ENCODE measurements at places on chromosomes 4 and X.

DNA sequence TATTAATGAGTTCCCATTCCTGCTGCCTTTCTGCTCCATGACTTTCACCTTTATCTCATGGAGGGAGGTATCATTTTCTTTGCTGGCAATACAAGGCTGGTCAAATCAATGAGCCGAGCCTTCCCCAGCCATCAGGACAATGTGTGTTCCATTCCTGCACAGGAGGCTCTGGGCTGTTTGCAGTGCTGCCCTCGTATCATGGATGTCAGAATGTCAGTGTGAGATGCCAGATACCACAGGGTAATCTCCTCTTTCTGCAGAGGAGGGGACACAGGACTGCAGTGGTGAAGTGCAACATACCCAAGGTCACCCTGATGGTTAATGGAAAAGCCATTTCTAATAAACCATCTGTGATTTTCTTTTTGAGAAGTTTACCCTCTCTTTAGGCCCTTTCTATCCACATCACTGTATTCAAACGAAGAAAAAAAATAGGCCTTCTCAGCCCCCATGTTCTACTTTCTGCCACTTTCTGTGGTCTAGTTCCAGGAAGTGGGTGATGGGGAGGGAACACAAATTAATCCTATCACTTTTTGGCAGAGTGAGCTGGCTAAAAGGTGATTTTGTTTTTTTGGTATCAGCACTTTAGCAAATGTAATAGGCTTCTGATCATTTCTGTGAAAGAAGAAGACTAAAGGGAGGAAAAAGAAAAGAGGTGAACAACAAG lies 490.2 kb upstream of the BOD1L1 start:
- no peak for DNase-seq

- DNase-seq, result no peak
Measured at GRCh38 chr4:82553020-82553419, 8.8 kb downstream of the TMEM150C start.

DNA sequence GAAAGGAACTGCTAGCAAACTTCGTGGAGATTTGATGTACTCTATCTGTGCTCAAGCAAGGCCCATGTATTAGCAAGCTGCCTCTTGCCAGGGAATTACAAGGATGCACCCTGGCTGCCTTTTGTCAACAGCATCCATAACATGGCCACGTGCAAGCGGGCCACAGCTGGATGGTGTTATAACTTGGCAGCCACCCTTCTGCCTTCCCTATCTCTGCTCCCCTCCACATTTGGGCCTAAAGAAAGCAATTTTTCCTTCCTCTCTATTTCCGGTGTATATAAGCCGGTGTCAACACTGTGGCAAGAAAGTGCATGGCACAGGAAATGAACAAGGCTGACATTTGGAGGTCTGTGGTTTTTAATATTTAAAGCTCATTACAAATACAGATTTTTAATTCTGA lies 94.8 kb downstream of the CLNK start:
- DNase-seq, result no peak

GRCh38 chr4:110533940-110534339 lies 58.0 kb downstream of the ENPEP start:
- no peak for DNase-seq

GRCh38 chr4:141480950-141481349 lies 155.4 kb upstream of the IL15 start:
- DNase-seq, result no peak

DNA sequence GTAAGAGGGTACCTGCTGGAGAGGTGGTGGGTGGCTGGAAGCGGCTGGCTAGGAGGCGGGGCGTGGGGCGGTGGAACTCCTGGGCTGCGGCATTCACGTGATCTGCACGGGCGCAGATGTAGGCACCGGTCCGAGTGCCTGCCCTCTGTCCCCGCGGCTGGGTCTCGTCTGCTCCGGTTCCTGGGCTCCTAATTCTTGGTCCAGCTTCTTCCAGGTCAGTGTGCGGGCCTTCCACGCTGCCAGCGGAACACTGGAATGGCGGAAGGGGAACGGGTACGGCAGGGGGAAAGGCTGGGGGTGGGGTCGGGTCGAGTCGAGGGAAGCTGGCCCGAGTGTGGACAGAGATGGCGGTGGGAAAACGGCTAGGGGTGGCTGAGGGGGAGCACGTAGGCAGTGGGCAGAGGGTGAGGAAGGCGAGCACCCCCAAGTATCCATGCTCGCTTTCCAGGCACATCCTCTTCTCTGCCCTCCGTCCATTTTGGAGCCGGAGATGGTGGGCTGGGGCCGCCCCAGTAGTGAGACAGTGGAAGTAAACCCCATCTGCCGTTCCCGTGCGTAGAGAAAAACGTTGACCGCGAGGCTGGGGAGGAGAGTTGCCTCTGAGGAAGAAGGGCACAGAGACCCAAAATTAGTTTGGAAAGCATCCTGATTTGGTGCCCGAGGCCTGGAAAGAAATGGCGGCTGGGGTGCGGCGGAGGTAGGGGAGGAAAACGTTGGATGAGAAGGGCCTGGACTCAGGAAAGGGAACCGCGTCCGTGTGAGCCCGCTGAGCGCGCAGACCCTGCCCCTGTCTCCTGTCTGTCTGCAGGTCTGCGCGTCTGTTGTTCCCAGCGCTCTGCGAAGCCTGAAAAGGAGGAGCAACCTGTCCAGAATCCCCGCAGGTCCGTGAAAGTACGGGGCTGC lies at the start of gene TCEAL4:
TCEAL4 (plus strand) TSS at position 105 of the 903 bp plus-strand sequence. CDS start 1,161 bp downstream, outside the sequence.
- DNase-seq, result peak; percentile 12

DNA sequence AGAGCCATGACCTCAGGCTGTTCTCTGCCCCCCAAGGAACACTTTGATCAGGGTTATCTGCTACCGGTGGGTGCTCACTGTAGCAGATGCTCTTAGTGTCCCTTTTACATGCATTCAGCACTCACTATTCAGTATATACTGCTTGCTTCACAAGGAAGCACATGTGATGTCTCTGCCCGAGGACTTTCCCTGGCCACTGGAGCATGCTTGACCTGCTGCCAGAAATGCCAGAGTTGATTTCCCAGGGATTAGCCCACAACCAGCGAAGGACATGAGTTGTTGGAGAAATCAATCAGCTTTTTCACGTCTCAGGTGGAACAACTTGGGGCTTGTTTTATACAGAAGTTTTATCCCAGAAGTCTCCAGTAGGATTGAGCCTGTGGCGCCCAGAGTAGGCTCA lies 51.2 kb upstream of the RPS6KA3 start:
- no peak for DNase-seq

- DNase-seq, result no peak
Measured at GRCh38 chr4:137226900-137227299, 305.4 kb downstream of the PCDH18 start.

DNA sequence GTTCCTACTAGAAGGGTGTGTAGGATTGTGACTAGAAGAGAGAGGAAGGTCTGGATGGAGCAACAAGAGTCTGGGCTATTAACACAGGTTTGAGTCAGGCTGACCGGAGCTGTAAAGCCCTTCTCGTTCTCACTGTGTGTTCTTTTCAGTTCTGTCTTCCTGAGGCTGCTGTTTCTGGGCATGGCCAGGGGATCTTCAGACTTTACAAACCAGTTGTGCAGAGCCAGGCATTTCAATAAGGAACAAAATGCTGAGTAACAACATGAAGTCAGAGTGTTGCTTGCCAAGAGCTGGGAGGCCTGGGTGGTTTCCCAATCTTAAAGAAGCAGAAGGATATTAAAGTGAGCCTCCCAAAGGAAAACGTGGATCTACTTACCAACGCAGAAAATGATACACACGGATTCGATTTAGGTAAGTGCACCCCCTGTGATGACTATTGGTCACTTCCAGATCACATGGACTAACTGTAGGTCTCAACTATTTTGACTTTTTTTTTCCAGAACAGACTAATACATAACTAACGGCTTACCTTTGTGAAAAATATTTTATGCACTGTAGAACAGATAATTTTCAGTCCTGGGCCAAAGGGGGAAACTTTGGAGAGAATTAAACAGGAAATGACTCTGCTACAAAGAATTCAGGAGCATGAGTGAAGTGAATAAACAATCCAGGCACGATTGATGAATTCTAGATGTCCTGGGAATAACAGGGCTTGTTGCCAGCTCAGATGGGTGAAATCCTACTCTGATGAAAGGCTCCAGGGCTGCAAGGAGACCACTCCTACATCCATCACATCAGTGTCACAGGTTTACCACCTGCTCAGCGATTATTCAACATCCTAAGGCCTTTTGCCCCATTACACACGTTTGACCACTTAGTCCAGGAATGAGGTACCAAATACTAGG lies 94.5 kb downstream of the ANXA3 start:
- no peak for DNase-seq

DNA sequence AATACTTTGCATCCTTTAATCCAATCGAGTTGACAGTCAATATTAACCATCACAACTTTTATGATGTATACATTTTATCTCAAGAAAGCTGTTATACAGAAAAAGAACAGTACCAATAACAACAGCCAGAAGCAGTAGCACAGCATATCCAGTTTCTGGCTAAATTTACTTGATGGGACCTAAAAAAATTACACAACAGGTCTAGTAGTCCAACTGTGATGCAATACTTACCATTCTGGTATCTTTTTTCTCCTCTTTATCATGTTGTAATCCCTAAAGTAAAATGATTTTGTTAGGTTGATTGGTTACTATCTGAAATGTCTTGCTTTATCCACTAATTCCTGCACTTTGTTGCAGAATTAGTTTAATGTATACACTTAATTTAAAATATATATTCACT lies 1150.6 kb downstream of the FAT4 start:
- no peak for DNase-seq

DNA sequence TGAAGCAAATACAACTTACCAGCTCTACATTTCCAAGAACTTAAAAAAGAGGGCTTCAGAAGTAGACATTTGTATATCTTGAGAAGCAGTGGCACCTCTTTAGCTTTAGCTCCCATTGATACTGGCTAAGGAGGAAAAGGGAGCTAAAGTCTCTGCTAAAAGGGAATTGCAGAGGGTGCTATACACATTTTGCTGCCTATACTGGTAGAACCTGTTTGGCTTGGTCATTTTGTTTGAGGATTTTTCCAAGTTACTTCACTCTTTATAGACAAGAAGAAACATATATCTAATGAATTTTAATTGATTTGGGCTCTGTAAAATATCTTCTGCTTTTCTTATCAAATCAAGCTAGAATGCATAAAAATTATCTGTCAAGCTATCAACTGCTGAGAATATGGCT lies 11.8 kb downstream of the PAPSS1 start:
- no peak for DNase-seq

DNA sequence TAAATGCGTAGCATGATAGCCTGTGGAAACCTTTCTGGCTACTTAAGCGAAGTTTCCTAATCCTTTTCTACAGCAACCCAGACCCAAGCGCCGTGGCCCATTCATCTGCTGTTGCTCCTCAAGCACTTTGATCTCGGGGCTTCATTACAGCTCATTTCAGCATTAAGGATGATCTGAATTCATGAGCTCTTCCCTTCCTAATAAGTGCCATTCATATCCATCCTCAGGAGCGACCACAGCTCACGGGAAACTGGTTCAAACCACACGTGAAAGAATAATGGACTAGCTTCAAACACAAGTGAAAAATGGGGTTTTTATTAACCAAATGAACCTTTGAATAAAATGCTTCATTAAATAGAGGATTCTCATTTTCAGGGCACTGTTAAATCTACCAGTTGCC lies 202.6 kb upstream of the LEF1 start:
- no peak for DNase-seq

GRCh38 chr4:54585321-54586000 lies 72.3 kb upstream of the KIT start:
- no peak for DNase-seq

DNA sequence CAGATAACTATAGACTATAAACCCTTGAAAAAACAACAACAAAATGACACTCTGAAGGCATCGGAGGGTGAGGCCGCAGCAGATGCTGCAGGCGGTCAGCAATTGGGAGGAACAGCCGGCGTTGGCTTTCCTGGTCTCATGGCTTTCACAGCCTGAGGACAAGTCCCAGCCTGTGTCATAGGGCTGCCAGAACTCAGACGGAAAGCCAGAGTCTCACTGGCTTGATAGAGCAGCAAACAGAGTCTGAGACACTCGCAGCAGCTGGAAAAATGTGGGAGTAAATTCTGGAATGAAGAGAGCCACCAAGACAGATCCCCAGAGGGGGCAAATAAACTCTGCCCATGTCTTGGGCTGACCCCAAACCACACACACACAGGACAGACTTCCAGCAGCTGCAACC lies 86.3 kb downstream of the PPP2R2C start:
- DNase-seq, result no peak

DNA sequence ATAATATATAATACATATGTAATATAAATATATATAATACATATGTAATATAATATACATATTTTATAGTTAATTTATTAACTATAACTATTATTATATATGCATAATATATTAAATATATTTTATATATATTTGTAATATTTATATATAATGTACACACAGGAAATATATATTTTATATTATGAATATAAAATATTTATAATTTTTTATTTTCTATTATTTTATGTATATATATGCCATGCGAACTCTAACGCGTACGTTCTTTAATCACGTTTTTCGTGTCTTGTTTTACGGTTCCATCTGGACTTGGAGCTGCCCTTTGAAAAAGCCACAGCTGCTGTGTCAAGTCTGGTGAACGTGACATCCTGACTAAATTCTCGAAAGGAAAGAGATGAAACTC lies 332.1 kb downstream of the ASMT start:
- DNase-seq, result no peak

- DNase-seq, result no peak
Measured at GRCh38 chrX:133741303-133741702, 244.1 kb downstream of the GPC3 start.

GRCh38 chr4:177960566-177960965 lies 518.3 kb upstream of the AGA start:
- no peak for DNase-seq

Data from activated gamma-delta T cell (primary cell).